ENCODE measurements at places on chromosomes 16 and 17.

- no peak for DNase-seq
Observed at GRCh38 chr17:393806-394717, 41.5 kb upstream of the RPH3AL start.

GRCh38 chr16:79042886-79043285 is 557.7 kb downstream of the MAF start:
- no peak for DNase-seq

- DNase-seq, result no peak
Observed at GRCh38 chr16:90072442-90073105, 4.6 kb downstream of the PRDM7 start.

DNA sequence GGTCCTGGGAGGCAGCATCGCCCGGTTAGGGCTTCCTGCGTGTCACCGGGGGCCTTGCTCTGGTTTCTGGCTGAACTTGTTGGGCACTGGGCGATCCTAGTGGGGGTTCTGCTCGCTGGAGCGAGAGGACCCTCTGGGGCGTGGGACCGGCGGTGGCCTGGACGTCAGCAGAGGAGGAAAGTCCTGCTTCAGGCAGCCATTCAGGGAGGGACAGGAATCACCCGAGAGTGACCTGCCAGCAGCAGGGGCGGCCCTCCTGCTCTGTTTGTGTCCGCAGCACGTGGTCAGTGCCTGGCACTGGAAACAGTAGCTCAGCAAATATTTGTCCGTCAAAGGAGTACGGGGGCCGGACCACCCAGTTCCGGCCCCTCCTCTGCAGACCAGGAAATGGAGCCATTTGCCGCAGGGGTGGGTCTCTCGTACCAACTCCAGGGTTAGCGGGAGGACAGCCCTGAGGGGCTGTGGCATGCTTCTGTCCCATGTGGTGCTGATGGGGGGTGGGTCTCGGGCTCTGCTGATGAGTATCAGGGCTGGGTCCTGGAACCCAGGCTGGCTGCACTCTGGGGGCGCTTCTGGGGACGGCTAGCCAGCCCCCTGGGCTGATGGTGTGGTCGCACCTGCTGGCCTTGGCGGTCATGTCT is 48.3 kb downstream of the BAIAP2 start:
- no peak for DNase-seq

GRCh38 chr17:3636908-3637373 is 381 bp downstream of the CTNS start:
- no peak for DNase-seq

DNA sequence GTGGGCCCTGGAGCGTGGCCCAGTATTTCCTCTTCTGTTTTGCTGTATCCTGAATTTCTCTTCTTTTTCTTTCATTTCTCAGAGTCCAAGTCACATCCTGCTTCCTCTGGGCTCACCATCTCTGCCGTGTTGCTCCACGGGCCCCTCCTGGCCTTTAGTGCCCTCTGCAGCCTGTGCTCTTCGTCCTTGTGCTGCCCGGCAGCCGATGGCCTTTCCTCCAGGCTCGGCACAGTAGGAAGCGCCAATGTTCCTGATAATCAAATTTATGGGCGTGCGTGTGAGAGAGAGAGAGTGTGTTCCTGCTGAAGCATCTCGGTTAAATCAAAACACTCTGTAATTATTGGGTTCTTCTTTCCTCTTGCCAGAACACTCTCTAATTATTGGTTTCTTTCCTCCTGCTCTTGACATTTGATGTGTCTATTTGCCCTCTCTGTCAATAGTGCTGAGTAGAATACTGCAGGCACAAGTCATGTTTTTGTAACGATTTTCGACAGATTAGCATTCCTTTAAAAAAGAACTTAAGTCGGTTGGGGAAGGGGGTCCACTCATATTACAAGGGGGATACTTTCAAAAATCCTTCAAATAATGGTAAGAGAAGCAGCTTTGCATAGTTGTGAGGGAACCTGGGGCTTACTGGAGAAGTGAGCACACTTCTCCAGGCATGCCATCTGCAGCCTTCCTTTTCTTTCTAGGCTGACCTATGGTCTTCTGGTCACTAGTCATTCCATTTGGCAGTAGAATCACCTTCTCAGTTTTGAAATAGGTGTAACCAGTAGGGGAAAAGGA is 126.6 kb downstream of the RPTOR start:
- no peak for DNase-seq

GRCh38 chr17:7626307-7626706 is 1.3 kb downstream of the SAT2 start:
- no peak for DNase-seq
